ENCODE measurements at places on chromosomes 2 and 18.

DNA sequence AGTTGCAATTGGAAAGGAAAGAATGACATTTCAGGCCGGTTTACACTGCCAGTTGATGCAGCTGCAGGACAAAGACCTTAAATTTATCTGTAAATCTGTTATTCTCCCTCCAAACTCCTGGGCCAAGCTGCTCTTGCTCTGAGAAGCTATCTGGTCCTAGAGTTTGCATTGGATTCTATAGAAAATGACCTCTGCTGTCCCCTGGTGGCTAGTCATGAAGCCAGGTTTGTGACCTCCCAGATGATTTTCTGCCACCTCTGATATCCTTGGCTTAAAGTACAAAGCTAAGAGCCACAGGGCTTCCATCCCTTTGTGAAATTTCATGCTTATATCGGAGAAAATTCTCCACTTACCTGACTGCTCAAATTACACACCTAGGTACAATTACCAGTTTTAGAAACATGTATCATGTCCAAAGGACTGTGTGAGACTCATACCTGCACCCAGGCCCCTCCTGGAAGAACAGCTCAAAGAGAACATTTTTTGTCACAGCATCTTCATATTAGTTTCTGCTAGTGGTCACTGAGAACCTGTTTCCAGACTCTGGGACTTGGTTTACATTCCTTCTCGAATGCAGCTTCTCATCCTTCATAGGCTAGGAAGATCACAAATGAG is 28.9 kb upstream of the IER3IP1 start:
- DNase-seq, result no peak

GRCh38 chr2:229713371-229714079 is 830 bp downstream of the DNER start:
- no peak for DNase-seq

- no peak for DNase-seq
These were observed 1138.0 kb upstream of the FAM98A start for GRCh38 chr2:34737146-34737545.

DNA sequence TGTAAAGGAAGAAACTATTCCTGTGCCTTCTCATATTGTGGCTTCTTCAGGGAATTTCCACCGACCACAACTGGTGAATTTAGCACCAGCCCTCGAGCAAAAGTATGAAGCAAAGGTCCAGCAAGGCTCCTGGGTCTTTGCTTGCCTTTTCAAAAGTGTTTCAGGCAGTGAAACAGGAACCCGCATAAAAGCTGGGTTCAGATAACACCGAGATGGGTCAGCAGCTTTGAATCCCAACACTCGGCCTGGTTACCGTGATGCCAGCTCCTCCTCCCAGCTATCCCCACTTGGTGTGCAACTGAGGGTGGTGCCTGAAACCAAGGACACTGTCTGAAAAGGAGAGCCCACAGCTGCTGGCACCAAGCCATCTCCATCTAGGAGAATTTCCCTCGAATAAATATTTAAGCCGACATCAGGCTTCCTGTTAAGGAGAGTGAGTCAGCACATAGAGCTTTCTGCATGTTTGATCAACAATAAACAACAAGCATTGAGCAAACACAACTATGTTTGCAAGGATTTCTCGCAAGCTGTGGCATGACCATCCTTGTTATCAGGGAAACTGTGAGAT is 69.5 kb downstream of the ANTXR1 start:
- DNase-seq, result no peak

- DNase-seq, result no peak
These were observed 580 bp downstream of the TMEM163 start for GRCh38 chr2:134718023-134718816.

DNA sequence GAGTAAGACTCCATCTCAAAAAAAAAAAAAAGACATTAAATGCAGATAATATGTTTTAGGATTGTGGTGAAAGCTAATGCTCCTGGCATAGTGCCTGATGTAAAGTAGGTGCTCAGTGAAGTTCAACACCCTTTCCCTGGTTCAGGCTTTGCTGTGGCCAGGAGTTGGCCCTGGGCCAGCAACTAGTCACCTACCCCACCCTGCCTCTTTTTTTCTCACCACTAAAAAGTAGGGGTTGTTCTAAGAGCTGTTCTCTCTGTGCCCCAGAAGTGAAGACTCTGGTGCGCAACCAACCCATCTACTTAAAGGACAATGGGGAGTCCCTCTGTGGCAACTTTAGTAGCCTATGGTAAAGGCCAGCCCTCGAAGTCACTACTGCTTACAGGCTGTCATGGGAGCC is 75.9 kb downstream of the DNMT3A start:
- DNase-seq, result no peak

DNA sequence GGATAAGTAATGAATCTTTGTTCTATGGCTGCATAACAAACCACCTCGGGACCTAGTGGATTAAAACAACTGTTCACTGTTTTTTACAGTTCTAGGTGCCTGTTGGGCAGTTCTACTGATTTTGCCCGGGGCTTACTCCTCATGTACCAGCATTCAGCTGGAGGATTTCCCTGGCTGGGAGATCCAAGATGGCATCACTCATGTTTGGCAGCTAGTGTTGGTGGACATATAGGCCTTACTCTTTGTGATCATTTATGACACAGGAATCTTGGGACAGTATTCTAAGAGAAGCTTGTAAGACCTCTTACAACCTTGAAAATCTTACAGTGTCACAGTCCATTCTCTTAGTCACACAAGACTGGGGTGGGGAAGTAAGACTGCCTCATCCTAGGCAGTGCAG is 4.6 kb downstream of the MARCHF7 start:
- DNase-seq, result no peak

DNA sequence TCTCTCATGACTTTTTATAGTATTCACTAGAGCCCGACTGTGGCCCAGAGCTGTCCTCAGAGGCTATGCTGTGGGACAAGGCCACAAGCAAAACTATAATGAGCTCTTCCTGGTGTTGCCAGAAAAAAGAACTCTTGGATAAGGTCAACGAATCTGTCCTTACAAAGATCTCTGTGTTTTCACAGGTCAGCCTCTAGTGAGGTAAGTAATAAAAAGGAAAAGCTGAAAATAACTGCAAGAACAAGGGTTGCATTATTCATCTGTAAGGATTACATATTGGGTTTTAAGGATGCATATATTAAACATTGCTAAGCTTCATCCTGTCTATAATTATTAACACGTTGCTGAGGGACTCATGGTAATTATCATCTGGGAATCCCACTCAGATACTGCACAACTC is 62.8 kb upstream of the ATL2 start:
- DNase-seq, result no peak

DNA sequence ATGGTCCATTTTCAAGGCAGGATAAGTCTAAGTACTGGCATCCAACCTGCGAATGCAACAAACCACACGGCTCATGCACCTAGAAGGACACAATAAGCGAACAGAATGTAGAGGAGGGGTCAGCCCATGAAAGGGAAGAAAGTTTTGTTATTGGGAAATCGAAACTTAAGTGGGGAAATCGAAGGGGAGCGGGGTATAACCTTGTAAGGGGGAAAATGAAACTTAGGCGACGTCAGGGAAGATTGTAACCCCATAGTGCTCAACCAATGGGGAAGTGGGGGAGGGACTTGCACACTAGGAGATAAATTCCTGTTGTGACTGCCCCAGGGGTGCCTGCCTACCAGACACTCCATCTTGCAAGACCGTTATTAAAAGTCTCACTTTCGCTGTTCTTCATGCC is 15.6 kb upstream of the OTOF start:
- DNase-seq, result no peak

GRCh38 chr2:194725169-194725568 is 931.9 kb upstream of the SLC39A10 start:
- DNase-seq, result no peak

- DNase-seq, result no peak
These were observed 30.2 kb upstream of the HPCAL1 start for GRCh38 chr2:10272464-10272863.

DNA sequence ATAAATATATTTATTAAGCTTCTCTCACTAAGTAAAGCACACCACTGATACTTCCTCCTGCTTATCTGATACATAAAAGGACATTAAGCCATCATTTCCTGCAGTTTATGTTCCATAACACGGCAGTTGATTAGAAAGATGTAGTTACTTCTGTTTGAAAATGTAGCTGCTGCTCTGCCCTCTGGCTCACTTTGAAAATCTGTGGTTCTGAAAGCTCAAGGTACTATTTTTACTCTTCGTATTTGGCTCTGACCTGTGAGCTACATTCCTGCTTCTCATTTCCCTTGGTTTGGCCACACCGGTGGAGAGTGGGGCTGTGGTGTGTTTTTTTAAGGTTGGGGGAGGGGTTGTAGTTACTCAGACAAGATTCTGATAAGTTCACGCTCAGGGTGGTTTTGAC is 12.8 kb upstream of the TTN start:
- DNase-seq, result no peak

GRCh38 chr2:20429528-20429927 is 17.3 kb upstream of the RHOB start:
- peak; percentile 74 for DNase-seq

DNA sequence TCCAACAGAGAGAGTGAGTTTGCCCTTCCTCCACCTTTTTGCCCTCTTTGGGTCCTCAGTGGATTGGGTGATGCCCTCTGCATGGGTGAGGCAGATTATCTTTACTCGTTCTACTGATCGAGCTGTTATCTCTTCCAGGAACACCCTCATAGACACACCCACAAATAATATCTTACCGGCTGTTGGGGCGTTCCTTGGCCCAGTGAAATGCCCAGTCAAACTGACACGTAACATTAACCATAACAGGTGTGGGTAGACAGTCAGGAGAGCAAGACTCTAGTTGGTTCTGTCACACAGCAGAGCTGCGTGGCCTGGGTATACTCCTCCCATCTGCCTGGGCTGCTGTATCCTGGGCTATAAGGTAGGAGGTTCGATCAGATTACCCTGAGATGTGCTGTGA is 144.1 kb downstream of the AGAP1 start:
- no peak for DNase-seq

- no peak for DNase-seq
These were observed 12.1 kb downstream of the GALNT14 start for GRCh38 chr2:31125918-31126695.

- no peak for DNase-seq
These were observed 2.3 kb upstream of the GTF3C3 start for GRCh38 chr2:196801674-196802261.

GRCh38 chr2:44392338-44392943 is 30.7 kb downstream of the CAMKMT start:
- no peak for DNase-seq

DNA sequence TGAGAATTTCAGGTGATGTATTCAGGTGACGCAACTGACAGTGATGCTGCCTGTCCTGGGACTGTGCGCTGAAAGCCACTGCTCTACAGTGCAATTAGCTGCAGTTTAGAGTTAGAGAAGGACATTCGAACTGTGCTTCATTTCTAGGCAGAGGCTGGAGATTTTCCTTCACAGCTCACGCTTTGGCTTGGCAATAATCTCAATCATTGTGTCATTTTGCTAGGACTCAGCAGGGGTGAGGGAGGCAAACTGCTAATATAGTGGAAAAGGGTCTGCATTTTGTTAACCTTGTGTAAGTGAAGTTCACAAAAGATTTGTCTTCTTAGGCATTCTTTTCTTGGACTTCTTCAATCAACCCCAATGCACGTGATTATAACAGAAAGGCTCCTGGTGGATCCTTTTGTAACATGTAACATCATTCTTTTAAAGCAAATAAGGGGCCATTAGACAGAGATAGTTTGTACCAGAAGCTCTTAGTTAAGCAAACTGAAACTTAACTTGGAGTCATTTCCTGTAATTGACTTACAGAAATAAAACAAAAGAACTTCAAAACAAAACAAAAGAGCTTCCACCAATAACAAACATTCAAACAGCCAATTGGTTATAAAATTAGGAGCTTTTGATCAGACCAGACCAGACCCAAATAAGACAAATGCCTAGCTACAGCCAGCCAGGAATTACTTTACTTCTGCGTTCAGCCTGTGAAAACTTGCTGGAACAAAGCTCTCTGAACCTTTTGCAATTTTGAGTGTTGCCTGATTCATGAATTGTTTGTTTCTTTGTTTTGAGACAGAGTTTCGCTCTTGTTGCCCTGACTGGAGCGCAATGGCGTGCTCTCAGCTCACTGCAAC is 1376.3 kb upstream of the CELF4 start:
- DNase-seq, result no peak

- no peak for DNase-seq
These were observed 73.4 kb downstream of the ROCK1 start for GRCh38 chr18:21038201-21038600.

- DNase-seq, result no peak
These were observed 81.1 kb upstream of the RFX8 start for GRCh38 chr2:101556033-101556459.

GRCh38 chr2:43939695-43940256 is 56.0 kb downstream of the LRPPRC start:
- DNase-seq, result no peak

DNA sequence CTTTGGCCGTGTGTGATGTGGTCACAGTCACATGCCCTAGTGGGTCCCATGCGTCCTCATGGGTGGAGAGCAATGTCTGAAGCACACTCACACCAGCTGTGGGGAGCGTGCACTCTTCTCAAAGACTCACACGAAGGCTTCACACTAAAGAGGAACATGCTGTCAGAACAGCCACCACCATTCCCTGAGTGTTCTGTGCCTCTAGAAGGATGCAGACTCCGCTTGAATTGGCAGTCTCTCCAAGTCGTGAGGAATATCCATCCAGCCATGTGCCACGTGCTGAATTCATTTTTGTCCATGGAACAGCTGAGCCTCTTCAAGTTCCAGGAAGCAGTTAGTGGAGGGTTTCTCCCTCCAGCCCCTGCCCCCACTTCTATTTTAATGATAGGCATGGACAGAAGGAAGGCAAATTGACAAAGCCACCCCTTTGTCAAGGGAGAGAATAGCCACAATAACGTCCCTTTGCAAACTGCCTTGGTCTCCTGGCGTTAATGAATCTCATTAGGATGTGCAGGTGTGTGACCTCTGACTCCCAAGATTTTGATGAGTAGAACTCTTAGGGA is 464.3 kb upstream of the ID2 start:
- DNase-seq, result no peak

GRCh38 chr2:111227716-111228141 is 107.0 kb downstream of the BCL2L11 start:
- peak; percentile 43 for DNase-seq

DNA sequence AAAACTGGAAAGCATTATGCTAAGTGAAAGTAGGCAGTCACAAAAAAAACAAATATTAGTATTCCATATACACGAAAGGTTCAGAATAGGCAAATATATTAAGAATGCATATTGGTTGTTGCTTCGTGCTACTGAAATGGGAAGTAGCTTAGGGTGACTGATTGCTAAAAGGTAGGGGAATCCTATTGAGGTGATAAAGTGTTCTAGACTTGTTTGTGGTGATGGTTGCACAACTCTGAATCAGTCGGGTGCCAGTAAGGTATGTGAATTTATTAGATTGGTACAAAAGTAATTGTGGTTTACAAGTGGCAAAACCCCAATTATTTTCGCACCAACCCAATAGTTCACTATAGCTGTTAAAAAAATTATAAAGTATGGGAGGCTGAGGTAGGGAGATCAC is 20.7 kb downstream of the USP34 start:
- no peak for DNase-seq

DNA sequence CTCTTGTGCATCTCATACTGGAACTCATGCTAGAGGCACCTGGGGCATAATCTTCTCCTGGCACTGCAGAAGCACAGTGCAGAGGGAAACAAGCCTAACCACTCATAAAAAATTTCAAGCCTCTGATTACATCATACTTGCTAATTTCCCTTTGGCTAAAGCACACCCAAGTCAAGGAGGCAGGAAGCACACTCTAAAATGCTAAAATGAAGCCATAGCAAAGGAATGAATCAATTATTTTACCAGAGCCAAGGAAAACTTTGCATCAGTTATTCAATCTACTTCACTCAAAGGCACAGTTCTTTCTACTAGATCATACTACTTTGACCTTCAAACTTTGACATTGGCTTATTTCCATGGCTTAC is 79.6 kb upstream of the SPOPL start:
- no peak for DNase-seq
